Neural cell (in vitro differentiated cells): ENCODE measurements at places on chromosomes 12 and 14. TPM values are rescaled to one million over a fixed set of nuclear protein-coding genes. Genes with fewer than 3 reads are reported as not detected.

PLEKHG3 gene
- polyA plus RNA-seq: 15.8 and 27.3 TPM in 2 replicates

CMA1 gene
- polyA plus RNA-seq: not detected in 2 replicates

MOK gene
- 63.6 and 89.8 TPM in 2 replicates for polyA plus RNA-seq

GPR132 gene
- polyA plus RNA-seq: not detected in 2 replicates

SLC6A13 gene
- polyA plus RNA-seq: 1.4 and 1.6 TPM in 2 replicates

DLK1 gene
- polyA plus RNA-seq: 6.8 and 14.8 TPM in 2 replicates

RNASE2 gene
- polyA plus RNA-seq: 0.68 TPM in 1 of 2 replicates, not detected in the other

CLEC1B gene
- not detected in 2 replicates for polyA plus RNA-seq

GPD1 gene
- 1.5 and 4.0 TPM in 2 replicates for polyA plus RNA-seq

TAS2R30 gene
- polyA plus RNA-seq: 0.40 and 0.53 TPM in 2 replicates

GLS2 gene
- polyA plus RNA-seq: 7.4 and 10.5 TPM in 2 replicates

EXOC3L4 gene
- not detected in 2 replicates for polyA plus RNA-seq

ANKRD33 gene
- not detected in 2 replicates for polyA plus RNA-seq

ACSS3 gene
- polyA plus RNA-seq: 0.31 and 0.52 TPM in 2 replicates

RGS6 gene
- 2.1 and 7.3 TPM in 2 replicates for polyA plus RNA-seq

RESF1 gene
- polyA plus RNA-seq: 37.0 and 57.5 TPM in 2 replicates

BCL2L14 gene
- polyA plus RNA-seq: not detected in 2 replicates

AJUBA gene
- polyA plus RNA-seq: 0.52 and 1.9 TPM in 2 replicates

TAS2R20 gene
- polyA plus RNA-seq: 1.9 and 3.3 TPM in 2 replicates

BATF gene
- not detected in 2 replicates for polyA plus RNA-seq
